NCI-H510A (cell line): ENCODE measurements at places on chromosomes 2 and 18.

DNA sequence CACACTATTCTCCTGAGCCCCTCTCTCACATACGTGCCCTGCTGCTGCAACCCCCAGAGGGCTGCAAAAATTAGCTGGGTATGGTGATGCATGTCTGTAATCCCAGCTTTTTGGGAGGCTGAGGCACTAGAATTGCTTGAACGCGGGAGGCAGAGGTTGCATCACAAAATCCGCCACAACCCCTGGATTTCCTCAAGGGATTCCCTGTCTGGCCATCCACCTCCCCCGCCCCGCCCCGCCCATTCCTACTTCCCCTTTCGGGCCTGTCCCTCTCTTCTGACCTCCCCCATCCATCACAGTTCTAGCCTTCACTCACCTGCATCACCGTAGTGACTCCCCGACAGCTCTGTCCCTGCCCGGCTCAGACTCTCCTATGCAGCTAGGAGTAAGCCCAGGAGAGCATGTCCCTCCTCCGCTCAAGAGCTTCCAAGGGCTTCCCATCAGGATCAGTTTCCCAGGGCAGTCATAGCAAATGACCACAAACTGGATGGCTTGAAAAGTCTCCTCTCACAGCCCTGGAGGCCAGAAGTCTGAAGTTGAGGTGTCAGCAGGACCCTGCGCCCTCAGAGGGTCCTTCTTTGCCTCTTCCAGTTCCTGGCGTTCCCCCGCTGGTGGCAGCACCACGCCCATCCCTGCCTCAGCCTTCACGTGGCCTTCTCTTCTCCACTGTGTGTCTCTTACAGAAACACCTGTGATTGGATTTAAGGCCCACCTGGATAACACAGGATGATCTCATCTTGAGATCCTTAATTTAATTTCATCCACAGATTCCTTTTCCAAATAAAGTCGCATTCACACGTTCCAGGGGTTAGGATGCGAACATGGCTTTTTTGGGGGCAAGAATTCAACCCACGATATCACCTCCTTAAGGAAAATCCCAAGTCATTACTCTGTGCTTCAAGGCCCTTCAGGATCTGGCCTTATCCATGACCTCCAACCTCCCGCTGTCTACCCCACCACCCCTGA, 58.5 kb downstream of the HS1BP3 start:
- DNase-seq = no peak

DNA sequence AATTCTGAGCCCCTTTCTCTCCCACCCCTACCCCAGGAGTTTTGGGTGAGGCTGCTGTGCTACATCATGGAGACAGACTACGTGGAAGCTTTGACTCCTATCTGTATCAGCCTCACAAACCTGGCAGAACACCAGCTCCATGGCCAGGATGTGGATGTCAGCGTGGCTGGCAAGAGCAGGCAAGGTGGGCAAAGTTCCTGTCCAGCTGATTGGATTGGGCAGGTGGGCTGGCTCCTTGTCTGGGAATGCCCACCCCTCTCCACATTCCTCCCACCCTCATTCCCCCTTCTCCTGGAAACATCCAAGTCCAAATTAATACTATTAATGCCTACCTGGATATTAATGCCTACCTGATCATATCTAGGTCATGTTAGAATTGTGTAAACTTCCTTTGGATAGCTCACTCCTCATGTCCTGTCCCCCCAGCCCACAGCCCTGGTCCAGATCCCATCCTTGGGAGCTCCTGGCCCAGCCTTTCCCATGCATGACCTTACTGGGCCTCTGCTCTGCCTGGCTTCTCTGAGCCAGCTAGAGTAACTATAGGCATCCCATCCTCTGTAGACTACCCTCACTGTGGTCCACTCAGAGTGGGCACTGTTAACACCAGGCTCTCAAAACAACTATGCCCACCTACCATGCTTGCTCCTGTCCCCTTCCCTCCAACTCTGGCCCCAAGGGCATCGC, 24.1 kb downstream of the MROH2A start:
- no peak for DNase-seq

DNA sequence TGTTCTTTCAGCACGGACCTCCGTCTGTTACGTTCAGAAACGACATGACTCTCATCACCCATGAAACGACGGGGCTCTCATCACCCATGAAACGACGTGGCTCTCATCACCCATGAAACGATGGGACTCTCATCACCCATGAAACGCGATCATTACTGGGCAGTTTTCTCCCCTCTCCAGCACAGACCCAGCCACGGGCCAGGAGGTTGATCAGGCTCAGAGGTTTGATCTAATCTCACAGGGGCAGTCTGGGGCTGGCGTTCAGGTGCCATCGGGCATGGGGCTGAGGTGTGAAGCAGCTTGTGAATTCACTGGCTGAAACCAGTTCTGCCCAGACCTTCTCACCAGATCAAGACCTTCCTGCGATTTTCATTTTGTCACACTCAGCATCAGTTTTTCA, 296.4 kb downstream of the NDUFA10 start:
- no peak for DNase-seq

- DNase-seq = no peak
Measured at GRCh38 chr18:50653402-50654093, 93.7 kb downstream of the MAPK4 start.

DNA sequence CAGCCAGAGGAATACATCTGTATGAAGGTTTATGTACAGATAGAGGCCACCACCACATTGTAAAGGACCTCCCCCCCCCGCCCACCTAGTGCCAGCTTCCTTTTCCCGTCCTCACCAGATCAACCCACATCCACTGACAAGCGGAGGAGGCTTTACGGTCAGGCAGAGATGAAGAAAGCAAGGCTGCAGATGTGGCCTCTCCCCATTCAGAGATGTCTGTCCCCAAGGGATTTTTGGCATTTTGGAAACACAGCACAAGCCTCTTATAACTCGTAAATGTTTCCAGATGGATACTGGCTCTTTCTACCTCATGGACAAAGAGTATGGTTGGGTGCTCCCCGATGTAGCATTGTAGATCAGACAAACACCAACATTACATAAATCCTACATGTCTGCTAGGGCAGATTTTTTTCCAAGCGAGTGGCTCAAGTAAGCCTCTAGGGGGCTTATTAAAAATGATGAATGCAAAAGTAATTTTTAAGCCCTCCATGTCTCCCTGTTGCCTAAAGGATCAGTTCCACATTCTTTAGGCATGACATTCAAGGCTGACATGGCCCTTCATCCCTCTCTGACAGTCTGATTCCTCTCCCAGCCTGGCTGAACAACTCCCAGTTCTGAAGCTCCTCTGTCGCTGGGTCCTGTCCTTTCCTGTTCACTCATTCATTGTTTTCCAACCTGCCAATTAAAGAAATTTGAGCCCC, 11.7 kb downstream of the VIT start:
- DNase-seq = no peak

GRCh38 chr2:207167099-207167923, 1.6 kb upstream of the KLF7 start:
- DNase-seq = no peak

GRCh38 chr2:217065695-217066405, 206.0 kb upstream of the TNP1 start:
- no peak for DNase-seq

GRCh38 chr2:73970141-73970803, 14.4 kb upstream of the TET3 start:
- no peak for DNase-seq
